ENCODE measurements at places on chromosomes 4 and X.

GRCh38 chr4:40399578-40399977, 64.4 kb downstream of the CHRNA9 start:
- DNase-seq, result no peak

DNA sequence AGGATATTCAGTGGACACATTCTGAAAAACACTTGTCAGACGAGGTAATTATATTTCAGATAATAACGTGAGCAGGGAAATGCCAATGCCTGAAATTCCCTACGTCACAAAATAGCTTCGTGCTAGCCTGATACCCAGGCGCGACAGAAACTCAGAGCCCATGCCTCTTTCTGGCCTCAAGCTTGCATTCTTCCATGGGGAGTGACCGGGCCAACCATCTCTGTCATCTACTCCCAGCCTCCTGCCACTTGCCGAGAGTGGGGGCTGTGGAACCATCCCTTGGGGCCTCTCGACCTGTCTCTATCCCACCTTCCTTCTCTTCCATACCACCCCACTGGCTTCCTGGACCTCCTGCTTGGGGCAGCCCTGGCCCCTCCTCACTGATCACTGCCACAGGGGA, 34.5 kb upstream of the CDKN2AIP start:
- no peak for DNase-seq

GRCh38 chr4:109183931-109184490, 118.4 kb downstream of the COL25A1 start:
- no peak for DNase-seq

DNA sequence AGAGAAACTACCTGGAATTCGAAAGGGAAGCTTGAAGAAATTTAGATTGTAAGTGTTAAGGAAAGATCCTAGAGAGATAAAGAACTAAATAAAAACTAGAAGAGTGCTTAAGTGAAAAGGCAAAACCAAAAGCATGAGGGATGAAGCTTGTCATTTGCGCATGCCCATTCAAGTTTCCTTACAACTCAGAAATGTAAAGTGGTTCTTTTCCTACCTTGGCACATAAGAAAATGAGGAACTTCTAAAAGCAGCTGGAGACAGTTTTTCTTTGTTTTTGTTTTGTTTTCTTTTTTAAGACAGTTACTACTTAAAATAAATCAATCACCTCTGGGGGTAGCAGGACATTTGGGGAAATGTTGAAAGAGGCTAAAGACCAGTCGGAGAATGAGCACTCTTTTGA, 1304.4 kb upstream of the PCDH7 start:
- DNase-seq, result no peak

GRCh38 chrX:74371425-74372222, 49.7 kb upstream of the SLC16A2 start:
- DNase-seq, result no peak

Measured in stimulated activated CD8-positive, alpha-beta memory T cell treated with anti-CD3 and anti-CD28 coated beads, Interleukin-7, amount 100 ng/mL, for 1 hour (primary cell).